Caki2 (cell line): ENCODE measurements at places on chromosomes 7 and 10.

- peak; percentile 72 for DNase-seq
Observed at GRCh38 chr10:26755443-26755903, 58.0 kb downstream of the PDSS1 start.

DNA sequence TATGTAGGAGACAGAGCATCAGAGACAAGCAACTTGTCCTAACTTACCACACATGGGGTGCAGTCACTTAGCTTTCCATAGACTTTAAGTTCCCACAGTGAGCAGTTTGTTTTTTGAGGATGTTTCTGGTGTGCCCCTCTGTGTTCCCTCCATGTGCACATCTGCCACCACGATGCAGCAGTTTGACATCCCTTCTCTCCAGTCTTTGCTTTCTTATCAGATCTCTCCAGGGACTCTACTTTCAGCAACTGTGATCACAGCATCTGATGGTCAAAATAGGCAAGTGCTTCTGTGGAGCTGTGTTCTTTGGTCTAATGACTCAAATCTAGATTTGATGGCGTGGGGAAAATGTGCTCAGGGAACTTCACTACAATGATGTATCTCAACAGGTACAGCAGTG is 96.5 kb upstream of the NAMPT start:
- DNase-seq: no peak

GRCh38 chr7:24836084-24836483 is 78.8 kb upstream of the GSDME start:
- no peak for DNase-seq

DNA sequence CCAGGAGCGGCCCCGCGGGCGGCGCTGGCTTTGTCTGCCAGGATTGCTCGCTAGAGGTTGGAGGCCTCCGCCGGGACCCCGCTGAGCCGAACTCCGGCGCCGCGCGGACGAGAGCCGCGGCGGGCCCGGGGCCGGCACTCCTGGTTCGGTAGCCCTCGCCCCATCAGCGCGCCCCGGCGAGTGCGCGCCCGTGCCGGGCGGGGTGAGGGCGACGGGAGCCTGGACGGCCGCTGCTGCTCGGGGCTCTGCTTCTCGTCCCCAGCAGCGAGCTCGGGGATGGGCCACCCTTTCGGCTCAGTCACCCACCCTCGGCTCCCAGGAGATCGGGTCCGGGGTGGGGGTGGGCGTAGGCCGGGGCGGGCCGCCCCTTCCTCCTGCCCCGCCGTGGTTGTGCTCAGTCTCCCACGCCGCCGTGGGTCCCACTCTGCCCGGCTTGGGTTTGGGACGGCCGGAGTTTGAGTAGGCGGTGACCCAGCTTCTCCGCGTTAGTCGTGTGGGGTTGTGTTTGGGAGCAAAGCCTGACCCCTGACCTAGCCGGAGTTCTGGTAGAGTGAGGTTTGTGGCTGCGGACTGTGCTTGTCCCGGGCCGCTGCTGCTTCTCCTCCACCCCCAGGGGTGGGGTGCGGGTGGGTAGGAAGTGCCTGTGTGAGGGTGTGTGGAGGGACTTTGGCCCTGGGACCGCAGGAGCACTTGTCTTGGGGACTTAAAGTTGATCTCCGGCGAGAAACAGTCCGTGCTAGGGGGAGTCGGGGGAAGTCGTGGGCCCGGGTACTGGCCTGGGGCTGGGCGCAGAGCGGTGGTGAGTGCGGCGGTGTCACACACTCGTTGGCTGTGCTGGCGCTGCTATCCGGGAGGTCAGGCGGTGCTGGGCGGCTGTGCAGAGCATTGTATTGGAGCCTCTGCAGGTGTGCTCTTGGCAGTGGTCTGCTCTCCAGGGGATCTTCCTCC is 677 bp downstream of the TSPAN14 start:
- peak; percentile 62 for DNase-seq

GRCh38 chr7:154875297-154875696 is 127.6 kb downstream of the PAXIP1 start:
- DNase-seq: no peak

GRCh38 chr10:84896909-84897308 is 568.5 kb downstream of the CCSER2 start:
- DNase-seq: no peak

DNA sequence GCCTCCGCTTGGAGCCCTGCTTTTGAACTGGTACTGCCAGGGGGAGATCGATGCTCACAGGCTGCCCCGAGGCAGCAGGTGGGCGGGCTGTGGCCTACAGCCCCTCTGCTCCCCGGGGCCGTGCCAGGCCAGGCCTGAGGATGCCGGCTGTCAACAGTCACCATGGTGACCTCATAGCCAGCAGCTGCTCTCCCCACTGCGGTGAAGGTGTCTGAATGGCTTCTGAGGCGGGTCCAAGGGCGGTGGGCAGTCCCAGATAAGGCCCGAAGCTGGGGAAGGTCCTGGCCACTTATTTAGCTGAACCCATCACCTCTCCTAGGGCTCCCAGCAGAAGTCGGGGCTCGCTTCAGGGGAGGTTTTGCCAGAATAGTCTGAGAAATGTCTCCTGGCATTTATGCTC is 179.3 kb downstream of the ARHGAP12 start:
- no peak for DNase-seq

GRCh38 chr10:49082766-49083165 is 32.6 kb downstream of the VSTM4 start:
- DNase-seq: no peak

DNA sequence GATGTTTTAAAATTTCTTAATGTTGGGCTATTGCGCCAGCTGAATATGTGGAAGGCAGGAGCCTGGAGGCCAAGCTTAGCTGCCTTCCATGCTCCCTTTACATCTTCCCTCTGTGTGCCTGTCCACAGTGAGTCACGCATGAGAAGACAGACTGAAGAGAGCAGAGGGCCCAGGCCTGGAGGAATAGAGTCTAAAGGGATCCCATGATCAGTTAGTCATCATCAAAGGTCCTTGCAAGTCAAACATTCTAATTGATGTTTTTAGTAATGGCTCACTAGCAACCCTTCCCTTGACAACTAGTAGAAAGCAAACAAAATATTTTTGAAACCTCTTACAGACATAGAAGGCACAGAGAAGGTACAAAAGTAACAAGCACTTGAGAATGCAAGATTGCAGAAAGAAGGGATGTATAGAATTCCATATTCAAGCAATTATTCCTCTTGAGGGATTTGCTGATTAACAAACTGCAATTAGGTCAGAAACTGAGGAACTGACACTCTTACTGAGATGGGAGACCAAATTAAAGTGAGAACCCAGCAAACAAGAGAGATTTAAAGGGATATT is 30.7 kb upstream of the APBB1IP start:
- peak; percentile 98 for DNase-seq

DNA sequence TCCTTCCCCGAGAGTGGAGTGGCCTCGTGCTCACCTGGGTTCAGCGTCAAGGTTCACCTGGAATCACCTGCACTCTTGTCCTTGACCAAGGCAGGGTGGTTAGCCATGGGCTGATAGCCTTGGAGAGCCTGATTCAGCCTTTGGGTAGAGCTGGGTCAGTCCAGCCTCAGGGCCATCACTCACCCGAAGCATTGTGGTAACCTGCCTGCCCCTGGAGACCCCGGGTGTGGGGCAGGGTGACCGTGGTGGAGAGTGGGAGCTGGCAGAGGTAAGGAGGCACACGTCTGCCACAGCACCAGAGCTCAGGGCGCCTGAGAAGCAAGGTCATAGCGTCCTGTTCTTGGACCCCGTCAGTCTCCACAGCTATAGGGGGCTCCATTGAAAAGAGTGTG is 27.8 kb upstream of the WDFY4 start:
- no peak for DNase-seq

DNA sequence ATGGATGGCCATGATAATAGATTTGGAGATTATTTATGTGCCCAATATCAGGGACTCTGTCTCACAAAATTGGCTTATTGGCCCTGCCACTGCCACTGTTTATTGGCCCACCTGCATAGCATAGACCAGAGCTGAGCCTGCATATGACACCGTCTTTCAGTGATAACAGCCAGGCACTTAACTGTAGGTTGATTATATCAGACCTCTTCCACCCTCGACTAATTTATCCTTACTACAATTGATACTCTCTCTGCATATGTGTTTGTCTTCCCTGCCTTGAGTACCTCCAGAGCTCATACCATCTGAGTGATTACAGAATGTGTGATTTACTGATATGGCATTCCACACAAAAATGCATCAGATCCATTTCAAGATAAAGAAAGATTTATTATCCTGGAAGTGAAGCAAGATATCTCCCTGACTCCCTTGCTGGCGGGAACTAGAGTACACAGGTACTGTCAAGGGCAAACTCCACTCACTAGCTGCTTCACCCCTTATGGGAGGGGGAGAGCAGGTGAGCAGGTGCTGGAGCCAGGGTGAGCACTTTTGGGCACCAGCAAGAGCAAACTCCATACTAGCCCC is 13.1 kb upstream of the SAMD9L start:
- DNase-seq: no peak

GRCh38 chr10:17200912-17201793 is at the start of gene TRDMT1:
Gene TRDMT1 (minus strand): TSS chr10:17201672. CDS start chr10:17201634, 38 bp downstream.
- DNase-seq: peak; percentile 95

GRCh38 chr7:17132726-17133125 is 165.7 kb upstream of the AHR start:
- no peak for DNase-seq

- no peak for DNase-seq
Observed at GRCh38 chr10:110068780-110069179, 61.0 kb downstream of the ADD3 start.

- DNase-seq: no peak
Observed at GRCh38 chr7:31775556-31775955, 88.5 kb downstream of the PPP1R17 start.
